NCI-H2171 (cell line): ENCODE measurements at places on chromosomes 6 and 20.

GRCh38 chr20:4243071-4243470 is 227.7 kb upstream of the RNF24 start:
- DNase-seq, result no peak

- no peak for DNase-seq
Measured at GRCh38 chr6:55276745-55277530, 50.3 kb upstream of the GFRAL start.

- DNase-seq, result peak; percentile 16
Measured at GRCh38 chr6:157652601-157653363, 170.3 kb upstream of the SNX9 start.

GRCh38 chr20:11845340-11845739 is 72.4 kb upstream of the BTBD3 start:
- no peak for DNase-seq

DNA sequence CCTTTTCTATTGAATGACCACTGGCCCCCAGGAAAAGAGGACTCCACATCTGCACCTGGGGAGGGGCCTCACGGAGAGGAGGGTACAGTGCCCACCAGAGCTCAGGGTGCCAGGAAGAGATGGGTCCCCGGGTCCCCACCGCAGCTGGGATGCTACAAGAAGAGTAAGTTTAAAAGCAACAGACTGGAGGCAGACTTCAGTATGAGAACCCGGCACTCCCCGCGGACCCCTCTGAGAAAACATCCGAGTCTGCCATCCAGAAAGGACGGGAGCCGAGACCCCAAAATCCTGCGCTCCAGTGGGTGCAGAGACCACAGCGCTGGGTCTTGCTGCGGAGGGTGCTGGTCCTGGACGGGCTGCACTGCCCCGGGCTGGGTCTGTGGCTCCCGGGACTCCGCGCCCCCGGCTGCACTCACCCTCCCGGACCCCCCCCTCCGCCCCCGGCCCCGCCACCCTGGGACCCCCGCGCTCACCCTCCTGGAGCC is 350 bp downstream of the HELZ2 start:
- no peak for DNase-seq

GRCh38 chr20:40945754-40946450 is 82.7 kb upstream of the TOP1 start:
- DNase-seq, result no peak

DNA sequence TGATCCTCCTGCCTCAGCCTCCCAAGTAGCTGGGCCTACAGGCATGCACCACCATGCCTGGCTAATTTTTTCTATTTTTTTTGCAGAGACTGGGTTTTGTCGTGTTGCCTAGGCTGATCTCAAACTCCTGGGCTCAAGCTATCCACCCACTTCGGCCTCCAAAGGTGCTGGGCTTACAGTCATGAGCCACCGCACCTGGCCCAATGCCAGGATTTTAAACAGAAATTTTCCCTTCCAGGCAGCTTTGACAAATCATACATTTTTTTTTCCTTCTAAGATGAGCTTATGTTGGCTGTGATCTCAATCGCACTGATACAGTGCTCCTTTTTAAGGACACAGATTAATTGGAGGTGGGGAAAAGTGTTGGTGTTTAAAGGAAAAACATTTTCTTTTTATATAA is 73.2 kb upstream of the CD2AP start:
- DNase-seq, result no peak

DNA sequence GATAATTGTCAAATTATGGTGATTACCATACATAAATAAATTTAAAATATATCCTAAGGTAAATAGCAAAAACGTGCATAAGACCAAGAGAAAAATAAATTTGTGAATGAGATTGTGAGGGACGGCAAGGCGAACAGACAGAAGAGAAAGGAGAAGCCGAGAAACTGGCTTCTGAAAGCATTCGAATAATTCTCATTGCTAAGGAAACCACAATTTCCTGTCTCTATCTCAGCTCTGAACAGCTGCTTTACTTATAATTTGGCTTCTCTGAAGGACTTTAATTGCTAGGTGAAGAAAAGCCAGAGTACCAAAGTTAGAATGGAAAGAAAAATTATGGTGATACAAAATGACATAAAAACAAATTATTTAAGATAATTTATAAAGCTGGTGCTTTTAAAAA is 79.0 kb upstream of the RGS17 start:
- DNase-seq, result no peak

DNA sequence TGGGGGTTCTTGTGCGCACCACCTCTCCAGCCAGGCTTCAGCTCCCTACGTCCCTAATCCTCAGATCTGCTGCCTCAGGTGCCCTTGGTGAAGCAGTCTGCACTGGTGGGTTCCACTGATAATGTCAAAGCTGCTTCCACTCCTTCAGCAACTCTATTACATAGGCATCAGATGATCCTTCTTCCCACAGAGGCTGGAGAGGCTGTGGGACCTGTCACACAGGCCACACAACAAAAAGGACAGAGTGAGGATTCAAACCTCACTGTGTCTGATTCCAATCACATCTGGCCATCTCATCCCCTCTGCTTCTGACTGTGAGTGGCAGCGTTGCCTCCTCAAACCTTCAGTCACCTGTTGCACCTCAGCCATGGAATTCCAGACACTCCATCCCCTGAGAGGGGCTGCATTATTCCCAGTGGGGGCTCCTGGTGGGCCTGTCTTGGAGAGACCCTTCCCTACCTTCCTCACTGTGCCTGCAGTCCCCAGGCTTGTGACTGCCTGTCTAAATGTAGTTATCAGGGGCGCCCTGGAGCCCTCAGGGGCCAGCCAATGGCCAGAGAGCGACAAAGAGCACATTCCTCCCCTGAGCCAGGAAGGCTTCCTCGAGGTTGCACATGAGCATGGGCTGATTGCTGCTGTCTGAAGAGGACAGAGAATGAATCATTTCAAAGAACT is 211.4 kb upstream of the ECI2 start:
- no peak for DNase-seq

- no peak for DNase-seq
Measured at GRCh38 chr6:113039005-113039404, 691.9 kb downstream of the RFPL4B start.

DNA sequence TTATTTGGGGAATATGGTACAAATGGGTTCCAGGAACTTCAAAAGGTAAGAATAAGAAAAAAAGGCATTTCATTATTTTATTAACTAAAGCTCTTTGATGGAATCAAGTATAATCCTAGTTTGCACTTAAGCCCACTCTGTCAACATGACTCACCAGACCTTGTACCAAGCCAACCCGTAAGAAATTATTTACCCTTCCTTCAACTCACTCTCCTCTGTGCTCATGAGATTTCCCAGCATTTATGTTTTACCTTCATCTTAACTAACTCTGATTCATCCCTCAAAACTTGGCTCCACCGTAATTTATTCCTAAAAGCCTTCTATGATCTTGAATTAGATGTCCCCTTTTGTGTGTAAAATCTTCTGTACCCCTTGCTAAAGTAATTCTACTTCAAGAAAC is 308.7 kb downstream of the PKHD1 start:
- no peak for DNase-seq

- no peak for DNase-seq
Measured at GRCh38 chr6:129920103-129920798, 59.1 kb upstream of the TMEM244 start.

GRCh38 chr6:153800580-153801188 is 238.4 kb upstream of the OPRM1 start:
- DNase-seq, result no peak

- DNase-seq, result no peak
Measured at GRCh38 chr6:85283436-85283835, 166.4 kb upstream of the NT5E start.

- DNase-seq, result no peak
Measured at GRCh38 chr20:11043001-11043400, 369.2 kb upstream of the JAG1 start.

- no peak for DNase-seq
Measured at GRCh38 chr20:8642247-8642646, 426.6 kb upstream of the PLCB4 start.

- DNase-seq, result no peak
Measured at GRCh38 chr6:137851669-137852068, 15.4 kb upstream of the TNFAIP3 start.

- no peak for DNase-seq
Measured at GRCh38 chr6:17347012-17347411, 46.4 kb upstream of the CAP2 start.

- DNase-seq, result no peak
Measured at GRCh38 chr20:23296841-23297701, 53.5 kb upstream of the NXT1 start.

DNA sequence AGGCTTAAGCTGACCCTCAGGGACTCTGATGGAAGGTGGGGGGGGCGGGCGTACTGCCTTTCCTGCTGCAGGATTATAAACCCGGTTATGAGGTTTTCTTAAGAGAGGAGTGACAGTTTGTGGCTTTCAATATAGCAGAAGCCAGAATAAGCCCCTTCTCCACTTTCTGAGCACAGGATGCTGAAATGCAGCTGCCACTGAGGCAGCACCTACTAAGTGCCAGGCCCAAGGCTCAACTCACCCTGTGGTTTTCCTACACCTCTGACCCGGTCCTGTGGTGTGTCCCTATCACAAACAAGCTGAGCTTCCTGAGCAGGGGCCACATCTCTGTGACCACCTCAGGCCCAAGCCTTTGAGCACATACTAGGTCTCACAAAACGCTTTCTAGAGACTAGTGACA is 59.6 kb upstream of the NFATC2 start:
- no peak for DNase-seq

DNA sequence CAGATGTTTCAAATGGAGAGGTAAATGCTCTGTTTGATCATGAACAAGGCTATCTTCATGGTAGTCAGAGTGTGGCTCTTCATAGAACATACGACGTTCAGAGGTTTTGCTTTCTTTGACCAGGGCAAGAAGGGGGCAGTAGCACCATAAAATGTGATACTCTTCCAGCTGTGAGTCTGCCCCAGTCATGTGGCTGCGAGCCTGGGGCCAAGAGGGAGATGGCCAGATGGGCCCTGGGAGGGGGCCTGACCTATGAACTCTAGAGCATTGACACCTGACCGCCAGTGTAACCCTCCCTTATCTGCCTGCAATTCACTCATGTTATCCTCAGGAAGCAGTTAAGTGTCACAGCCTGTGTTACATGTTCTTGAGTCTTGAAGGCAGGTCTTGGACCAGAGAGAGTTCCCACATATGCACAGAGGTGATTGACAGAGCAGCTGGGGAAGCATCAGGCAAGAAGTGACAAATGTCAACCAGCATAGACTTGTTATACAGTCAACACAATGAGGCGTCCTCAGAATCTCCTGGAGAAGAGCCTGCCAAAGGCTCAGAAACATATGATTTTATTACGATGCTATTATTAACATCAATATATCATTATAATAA is 55.0 kb downstream of the SCML4 start:
- DNase-seq, result no peak

DNA sequence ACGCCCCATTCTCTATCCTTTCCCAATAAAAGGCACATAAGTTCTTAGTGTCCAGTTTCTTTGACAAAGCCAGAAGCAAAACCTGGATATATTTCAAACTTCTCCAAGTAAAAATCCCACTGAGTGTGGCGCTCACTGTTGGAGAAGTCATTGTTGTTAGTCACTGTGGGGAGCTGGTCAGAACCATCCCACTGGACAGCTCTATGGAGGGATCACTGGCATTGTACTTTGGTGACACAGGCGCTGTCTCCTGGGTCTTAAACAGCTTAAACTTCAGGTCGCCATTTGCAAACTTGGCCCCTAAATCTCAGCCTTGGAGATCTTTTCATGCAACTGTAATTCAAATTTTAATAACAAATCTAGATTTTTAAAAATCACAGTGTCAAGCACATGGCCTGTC is 111.5 kb upstream of the SLC24A3 start:
- DNase-seq, result no peak

- no peak for DNase-seq
Measured at GRCh38 chr6:52662031-52662430, 8.9 kb upstream of the TMEM14A start.

GRCh38 chr6:169589293-169589692 is 112.5 kb downstream of the WDR27 start:
- DNase-seq, result no peak
